ENCODE measurements at places on chromosomes 7 and 10. TPM values are rescaled to one million over a fixed set of nuclear protein-coding genes. Genes with fewer than 3 reads are reported as not detected.

Gene SPDYE2
- not detected for total RNA-seq

Gene TBXAS1
- total RNA-seq = 2.4 TPM

Gene SVOPL
- total RNA-seq = under 0.01 TPM

Gene NSMCE4A
- total RNA-seq = 23.9 TPM

Gene CCDC146
- total RNA-seq = 1.5 TPM

Gene SRRM3
- 0.30 TPM for total RNA-seq

Gene ERVW-1
- total RNA-seq = not detected

Gene TDRD1
- total RNA-seq = not detected

Gene CDC14C
- not detected for total RNA-seq

Gene BBIP1
- total RNA-seq = 22.0 TPM

Gene CPA4
- total RNA-seq = 113 TPM
